Stimulated activated CD8-positive, alpha-beta memory T cell treated with anti-CD3 and anti-CD28 coated beads, Interleukin-2, amount 100 ng/mL, for 1 hour (primary cell): ENCODE measurements at places on chromosomes 13 and 19.

DNA sequence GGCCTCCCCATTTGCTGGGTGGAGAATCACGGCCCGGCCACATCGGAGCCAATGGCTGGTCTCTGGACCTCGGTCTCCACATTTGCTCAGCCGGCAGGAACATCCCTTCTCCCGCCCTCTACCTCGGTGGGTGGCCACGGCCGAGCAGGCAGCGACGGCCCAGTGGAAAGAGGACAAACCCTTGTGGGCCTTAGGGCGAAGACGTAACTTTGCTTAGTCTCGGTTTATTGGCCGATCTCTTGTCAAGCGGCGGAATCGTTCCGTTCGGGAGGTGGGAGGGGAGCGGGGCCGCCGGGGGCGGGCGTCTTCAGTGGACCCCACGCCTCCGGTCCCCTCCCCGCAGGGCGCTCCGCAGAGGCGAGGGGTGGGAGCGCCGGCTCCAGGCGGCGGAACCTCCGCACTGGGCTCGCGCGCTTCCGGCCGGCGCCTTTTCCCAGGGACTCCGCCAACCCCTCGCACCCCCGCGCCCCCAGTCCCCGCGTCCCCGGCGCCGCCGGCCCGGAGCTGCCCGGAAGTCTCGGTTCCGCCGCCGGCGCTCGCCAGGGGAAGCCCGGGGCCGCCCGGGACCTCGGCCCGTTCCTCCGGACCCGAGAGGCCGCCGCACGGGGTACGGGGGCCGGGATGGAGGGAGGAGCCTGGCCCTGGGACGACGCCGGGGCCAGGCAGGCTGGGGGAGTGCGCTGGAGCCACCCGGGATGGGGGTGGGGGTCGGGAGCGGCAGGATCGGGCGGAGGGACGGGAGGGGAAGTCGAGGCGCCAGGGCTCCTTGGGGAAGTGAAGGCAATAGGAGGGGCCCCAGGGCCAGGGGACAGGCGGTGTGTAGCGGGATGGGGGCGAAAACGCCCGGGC, at the start of gene ZNF580:
Gene ZNF580 (plus strand): TSS at position 426 of the 849 bp plus-strand sequence. CDS start 1,507 bp downstream, outside the sequence.
- DNase-seq = no peak

- no peak for DNase-seq
These were observed 10.8 kb downstream of the UBXN6 start for GRCh38 chr19:4446704-4447200.

DNA sequence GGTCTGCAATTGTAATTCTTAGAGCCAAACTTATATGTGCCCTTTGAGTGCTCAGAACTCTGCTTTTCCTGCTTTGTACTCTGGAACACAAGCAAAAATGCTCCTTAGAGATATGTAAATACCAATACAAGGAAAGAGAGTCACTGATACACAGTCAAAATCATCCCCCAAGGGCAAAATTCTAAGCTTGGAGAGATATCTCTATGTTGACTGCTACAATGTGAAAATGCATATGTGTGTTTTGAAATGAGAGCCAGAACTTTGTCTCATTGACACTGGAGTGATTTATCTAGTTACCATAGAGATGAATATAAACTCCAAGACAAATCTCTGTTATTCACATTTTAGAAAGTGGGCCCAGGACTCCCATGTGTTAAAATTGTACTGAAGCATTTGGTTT, 494.8 kb upstream of the SLITRK1 start:
- DNase-seq = no peak

DNA sequence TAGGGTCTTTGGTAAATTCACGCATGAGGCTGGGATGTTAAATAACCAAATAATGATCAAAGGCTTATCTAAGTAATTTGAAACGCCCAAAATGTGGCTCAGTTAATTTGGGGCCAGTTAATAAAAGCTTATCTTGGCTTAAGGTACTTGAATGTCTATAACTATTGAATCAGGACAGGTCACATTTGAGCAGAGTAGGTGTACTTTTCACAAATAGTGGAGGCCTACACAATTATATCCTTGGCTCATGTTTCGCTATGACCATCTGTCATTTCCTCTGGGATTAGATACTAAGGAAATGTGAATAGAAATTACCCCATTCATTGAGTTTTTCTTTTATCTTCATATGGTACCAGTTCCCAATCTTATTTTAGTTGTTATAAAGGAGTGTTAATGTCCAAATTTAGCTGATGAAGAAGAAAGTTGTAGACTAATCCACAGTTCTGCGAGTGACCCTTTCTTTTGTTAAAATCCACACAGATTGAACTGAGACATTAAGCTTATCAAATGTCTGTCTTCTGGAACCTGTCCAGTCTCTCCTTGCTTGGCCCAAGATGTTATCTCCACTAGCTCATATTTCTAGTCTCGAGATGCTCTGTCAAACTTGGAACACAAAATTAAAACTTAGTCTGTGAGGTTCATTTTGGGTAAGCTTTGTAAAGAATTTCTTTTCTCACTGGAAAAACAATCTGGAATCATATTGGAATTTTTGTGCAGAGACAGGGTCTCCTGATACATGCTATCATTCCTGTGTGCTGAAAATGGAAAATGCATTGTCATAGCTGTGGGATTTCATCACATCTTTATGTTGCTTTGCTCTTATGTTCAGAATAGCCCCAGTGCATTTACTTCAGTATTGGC, 31.0 kb downstream of the SLAIN1 start:
- no peak for DNase-seq

DNA sequence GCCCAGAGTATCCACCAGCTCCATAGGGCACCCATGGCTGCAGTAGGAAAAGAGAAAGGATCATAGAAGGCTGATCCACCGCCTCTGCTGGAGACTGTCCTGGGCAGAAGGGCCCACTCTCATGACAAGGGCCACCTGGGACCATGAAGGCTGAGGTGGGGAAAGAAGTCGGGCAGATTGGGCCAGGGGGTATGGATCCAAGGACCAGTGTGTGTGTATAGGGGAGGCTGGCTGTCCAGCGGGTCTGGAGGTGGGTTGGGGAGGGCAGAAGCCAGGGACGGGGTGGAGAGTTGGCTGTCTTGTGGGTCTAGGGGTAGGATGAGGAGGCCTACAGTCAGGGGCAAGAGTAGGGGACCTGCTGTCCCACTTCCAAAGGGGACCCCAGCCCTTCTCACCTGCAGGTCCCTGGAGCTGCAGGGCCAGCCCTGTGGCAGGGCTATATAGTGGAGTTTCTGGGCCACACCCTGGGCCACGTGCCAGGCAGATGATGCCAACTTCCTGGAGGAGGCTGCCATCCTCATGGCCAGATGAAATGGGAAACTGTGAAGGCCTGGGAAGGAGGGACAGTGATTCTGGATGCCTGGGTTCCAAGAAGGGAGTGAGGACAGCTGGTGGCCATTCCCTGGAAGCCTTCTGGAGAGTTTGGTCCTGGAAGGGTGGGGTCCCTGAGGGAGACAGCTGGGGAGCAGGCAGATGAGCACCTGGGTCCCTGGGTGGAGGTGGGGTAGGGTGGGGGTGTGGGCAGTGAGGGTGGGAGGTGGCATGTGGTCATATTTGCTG, at the start of gene FCGBP:
Gene FCGBP (minus strand): TSS at position 51 of the 780 bp plus-strand sequence.
- no peak for DNase-seq

GRCh38 chr19:39661565-39661964, 5.9 kb downstream of the LGALS16 start:
- no peak for DNase-seq

DNA sequence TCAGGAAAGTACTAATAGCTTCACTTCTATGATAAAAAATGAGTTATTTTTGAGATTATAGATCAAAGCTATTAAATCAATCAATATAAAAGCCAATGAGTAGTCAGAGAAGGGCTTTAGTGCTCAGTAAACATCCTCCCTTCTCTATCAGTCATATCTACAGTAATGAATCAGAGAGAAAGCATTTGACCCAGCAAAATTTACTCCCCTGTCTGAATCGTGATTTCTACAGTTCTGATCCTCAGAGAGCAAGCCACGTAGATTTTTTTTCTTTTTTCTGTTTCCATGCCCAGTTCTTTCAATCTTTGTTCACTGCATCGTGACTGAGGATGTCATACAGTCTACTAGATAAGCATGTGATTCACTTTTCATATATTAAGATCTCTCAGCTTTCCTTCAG, 16.2 kb upstream of the MBNL2 start:
- DNase-seq = no peak

GRCh38 chr19:51600940-51601580, 29.1 kb downstream of the SIGLEC5 start:
- no peak for DNase-seq

GRCh38 chr13:33487575-33488243, 202.2 kb upstream of the STARD13 start:
- DNase-seq = no peak

DNA sequence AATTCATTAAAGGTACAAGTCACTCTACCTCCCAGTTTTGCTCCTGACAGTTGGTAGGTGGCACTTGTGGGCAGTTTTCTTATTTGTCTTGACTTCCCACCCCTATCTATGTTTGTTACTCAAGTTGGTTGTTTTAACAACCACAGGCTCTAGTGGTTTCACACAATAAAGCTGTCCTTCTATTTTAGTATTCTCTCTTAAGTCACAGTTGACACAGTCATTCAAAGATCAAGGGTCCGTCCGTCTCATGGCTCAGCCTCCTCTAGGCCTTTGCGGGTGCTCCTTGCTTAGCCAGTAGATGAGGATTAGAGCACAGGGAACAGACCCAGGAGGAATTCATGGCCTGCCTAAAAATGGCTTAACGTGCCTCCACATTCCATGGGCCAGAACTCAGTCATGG, 573.7 kb downstream of the IRS2 start:
- DNase-seq = no peak

GRCh38 chr19:1090731-1091543, 4.2 kb downstream of the POLR2E start:
- no peak for DNase-seq

DNA sequence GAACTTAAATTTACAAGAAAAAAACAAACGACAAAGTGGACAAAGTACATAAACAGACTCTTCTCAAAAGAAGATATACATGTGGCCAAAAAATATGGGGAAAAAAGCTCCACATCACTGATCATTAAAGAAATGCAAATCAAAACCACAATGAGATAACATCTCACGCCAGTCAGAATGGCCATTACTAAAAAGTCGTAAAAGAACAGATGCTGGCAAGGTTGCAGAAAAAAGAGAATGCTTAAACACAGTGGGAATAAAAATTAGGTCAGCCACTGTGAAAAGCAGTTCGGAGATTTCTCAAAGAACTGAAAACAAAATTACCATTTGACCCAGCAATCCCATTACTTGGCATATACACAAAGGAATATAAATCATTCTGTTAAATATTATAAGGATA, 132.7 kb downstream of the UGGT2 start:
- no peak for DNase-seq

GRCh38 chr19:32671883-32672593, 2.9 kb downstream of the ANKRD27 start:
- no peak for DNase-seq

GRCh38 chr13:93984876-93985275, 494.6 kb downstream of the DCT start:
- DNase-seq = no peak

DNA sequence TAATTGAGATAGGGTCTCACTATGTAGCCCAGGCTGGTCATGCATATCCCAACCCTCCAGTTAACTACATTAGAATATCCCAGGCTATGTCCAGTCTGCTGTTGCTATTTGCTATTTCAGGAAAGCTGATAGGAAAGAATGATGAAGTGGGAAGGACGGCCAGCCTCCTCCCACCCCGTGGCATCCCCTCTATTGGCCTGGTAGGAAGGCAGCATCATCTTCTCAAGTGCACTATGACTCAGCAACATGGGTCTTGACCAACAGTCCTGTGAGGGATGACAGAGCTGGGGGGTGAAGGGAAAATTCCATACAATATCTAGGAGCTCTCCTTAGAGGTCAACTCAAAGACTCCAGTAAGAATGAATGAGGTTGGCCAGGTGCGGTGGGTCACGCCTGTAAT, 48.0 kb upstream of the ABCC4 start:
- DNase-seq = no peak

DNA sequence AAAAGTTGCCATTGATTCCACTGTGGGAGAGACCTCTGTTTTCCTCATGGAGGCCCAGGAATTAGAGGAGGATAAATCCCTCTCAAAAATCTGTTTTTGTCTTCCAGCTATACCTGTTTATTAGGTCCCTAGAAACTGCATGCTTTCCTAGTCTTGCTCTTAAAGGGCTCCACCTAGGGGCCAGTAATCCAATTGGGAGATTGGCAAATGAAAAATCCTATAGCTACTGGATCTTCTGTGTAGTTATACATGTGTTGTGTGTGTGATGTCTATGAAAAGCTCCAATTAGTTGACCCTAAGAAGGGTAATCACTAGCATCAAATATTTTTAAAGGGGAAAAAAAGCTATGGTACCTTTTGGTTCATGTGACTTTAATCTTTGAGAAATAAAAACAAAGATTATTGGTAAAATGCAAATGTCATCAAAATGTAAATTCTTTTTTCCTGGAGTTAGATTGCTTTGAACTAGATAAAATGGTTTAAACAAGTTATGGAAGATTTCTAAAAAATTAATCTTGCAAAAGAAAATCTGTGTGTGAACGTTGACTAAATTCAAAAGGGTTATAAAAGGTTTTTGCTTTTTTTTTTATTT, 63.4 kb upstream of the C1QTNF9B start:
- no peak for DNase-seq

- DNase-seq = no peak
These were observed 21.2 kb upstream of the MCF2L start for GRCh38 chr13:112947796-112948195.

DNA sequence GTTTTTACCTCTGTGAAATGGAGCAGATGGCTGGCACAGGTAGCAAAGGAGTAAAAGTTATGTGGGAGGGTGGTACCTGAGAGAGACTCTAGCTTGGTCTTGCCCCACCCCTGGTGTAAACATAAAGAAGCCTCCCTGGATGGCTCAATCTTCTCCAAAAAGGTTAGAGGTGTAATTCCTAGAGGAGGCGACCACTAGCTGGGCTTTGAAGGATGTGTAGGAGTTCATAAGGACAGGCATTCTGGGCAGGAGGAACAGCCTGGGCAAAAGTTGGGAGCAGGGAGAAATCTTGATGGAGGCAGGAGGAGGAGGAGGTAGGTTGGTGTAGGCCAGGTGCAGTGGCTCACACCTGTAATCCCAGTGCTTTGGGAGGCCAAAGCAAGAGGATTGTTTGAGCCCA, 7.8 kb upstream of the ICAM4 start:
- DNase-seq = no peak

DNA sequence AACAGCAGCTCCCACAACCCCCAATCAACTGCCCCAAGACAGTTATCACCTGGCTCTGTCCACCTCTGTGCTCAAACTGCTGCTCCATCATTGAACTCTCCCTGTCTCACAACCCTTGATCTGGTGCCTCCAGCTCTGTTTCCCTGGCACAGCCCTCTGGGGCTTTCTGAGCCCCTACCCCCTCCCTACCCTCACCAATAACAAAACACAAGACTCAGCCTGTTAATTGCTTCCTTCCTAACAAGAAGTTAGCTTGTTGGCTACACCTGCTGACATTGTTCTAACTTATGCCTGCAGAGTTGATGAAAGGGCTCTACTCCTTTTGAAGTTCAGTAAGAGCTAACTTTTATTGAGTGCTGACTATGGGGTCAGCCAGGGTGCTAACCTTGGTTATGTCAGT, 99.4 kb upstream of the FNDC3A start:
- no peak for DNase-seq
